Smooth muscle cell of the pulmonary artery (primary cell): ENCODE measurements at places on chromosomes 11 and 22. TPM values are rescaled to one million over a fixed set of nuclear protein-coding genes. Genes with fewer than 3 reads are reported as not detected.

TRIM34 gene
- total RNA-seq = 7.8 and 14.9 TPM in 2 replicates

LAYN gene
- 21.2 and 35.2 TPM in 2 replicates for total RNA-seq

CSTF3 gene
- 19.0 and 21.0 TPM in 2 replicates for total RNA-seq

CST6 gene
- total RNA-seq = 2.9 and 6.1 TPM in 2 replicates

KRTAP5-7 gene
- not detected in 2 replicates for total RNA-seq

KRTAP5-10 gene
- total RNA-seq = not detected in 2 replicates

CATSPERZ gene
- not detected in 2 replicates for total RNA-seq

CALCA gene
- not detected in 2 replicates for total RNA-seq

INS gene
- total RNA-seq = not detected in 2 replicates

AIFM3 gene
- 0.52 and 0.56 TPM in 2 replicates for total RNA-seq

EMSY gene
- 11.6 and 13.4 TPM in 2 replicates for total RNA-seq

TMEM121B gene
- 0.07 and 0.20 TPM in 2 replicates for total RNA-seq

OR51L1 gene
- total RNA-seq = not detected in 2 replicates

CCDC117 gene
- total RNA-seq = 10.1 and 16.6 TPM in 2 replicates

DGAT2 gene
- 2.3 and 10.3 TPM in 2 replicates for total RNA-seq

TYMP gene
- total RNA-seq = 15.2 and 18.5 TPM in 2 replicates

GNAZ gene
- total RNA-seq = 1.5 and 3.1 TPM in 2 replicates

ANO1 gene
- 3.8 and 11.7 TPM in 2 replicates for total RNA-seq

A4GALT gene
- total RNA-seq = 13.0 and 41.2 TPM in 2 replicates

C1QTNF6 gene
- 9.2 and 13.7 TPM in 2 replicates for total RNA-seq

OR5D14 gene
- not detected in 2 replicates for total RNA-seq

OR6A2 gene
- total RNA-seq = 0.13 and 0.26 TPM in 2 replicates

NNMT gene
- 384 and 446 TPM in 2 replicates for total RNA-seq

TENM4 gene
- 42.4 and 66.9 TPM in 2 replicates for total RNA-seq
